Natural killer cell treated with Interleukin-12 subunit alpha and Interleukin-12 subunit beta and Interleukin-15 and Interleukin-18, amount 100 ng/mL, for 72 hours (primary cell): ENCODE measurements at places on chromosomes 1 and 21.

GRCh38 chr1:198794498-198794897 is 155.7 kb downstream of the PTPRC start:
- no peak for DNase-seq

DNA sequence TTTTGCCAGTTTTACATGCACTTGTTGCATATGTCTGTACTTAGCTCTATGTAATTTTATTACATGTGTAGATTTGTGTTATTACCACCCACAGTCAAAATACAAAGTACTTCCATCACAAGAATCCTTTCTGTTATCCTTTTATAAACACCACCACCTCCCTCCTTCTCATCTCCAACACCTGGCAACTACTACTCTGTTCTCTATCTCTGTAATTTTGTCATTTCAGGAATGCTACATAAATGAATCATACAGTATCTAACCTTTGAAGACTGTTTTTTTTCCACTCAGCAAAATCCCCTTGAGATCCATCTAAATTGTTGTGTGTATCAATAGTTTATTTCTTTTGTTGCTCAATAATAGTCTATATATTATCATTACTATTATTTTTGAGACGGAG is 64.5 kb upstream of the COP1 start:
- DNase-seq: no peak

GRCh38 chr1:221878134-221878533 is 136.2 kb upstream of the DUSP10 start:
- no peak for DNase-seq

- no peak for DNase-seq
Observed at GRCh38 chr1:218164111-218164929, 120.8 kb upstream of the RRP15 start.

DNA sequence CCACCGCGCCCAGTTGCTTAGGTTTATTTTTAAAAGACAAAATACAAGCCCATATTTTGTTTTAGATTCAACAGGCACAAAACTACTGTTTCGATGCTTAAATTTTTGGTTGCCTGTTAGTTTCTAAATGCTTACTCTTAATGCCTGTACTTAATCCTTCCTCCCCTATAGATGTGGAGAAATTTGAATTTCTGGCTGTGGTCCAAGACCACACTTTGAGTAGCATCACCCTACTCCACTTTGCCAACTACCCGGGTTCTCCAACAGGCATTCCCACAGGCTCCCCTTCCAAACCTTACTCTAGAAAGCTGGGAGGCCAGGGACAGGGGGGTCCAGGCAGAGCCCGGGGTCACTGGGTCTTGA is 20.0 kb downstream of the LACTBL1 start:
- DNase-seq: no peak
